ENCODE measurements at places on chromosomes 7 and 10.

- DNase-seq: no peak
Measured at GRCh38 chr7:105365541-105366534, 22.9 kb downstream of the SRPK2 start.

DNA sequence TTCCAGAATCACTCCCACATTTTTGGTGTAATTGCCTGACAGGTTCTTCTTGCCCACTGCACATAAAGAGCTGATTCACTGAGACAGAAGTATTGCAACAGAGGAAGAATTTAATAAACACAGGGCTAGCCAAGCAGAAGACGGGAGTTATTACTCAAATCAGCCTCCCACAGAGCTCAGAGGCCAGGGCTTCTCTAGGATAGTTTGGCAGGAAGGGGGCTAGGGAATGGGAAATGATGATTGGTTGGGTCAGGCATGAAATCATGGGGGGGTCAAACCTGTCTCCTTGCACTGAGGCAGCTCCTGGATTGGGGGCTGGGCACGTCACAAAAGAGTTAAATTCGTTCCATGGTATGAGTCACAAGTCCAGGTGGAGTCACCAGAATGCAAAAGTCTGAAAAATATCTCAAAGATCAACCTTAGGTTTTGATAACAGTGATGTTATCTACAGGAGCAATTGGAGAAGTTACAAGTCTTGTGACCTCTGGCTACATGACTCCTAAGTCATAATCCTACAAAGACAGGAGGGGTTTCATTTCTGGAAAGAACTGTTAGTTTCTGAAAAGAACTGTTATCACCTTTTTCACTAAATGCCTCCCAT is 30.2 kb upstream of the ERCC6 start:
- no peak for DNase-seq

DNA sequence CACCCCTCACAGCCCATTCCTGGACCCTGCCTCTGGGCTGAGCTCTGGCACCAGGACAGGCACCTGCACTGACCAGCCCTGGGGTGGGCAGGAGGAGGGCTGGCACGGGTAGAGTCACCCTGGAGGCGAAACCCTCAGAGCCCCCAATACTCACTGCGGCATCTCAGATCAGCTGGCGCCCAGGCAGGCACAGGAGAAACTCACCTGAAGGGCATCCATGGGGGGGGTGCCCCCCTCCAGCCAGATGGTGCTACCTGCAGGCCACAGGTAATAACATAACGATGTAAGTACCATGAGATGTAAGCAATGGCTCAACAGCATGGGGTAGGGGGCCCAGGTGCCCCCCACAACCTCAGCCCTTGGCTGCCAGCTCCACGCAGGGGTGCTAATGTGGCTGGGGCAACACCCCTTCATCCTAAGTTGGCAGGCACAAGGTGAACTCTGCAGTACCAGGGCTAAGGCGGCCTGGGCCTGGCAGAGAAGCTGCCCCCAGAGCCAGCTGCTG is 12.1 kb upstream of the PYROXD2 start:
- no peak for DNase-seq

GRCh38 chr7:132295175-132295574 is 281.1 kb downstream of the PLXNA4 start:
- no peak for DNase-seq

- no peak for DNase-seq
Measured at GRCh38 chr10:108709927-108710722, 1213.2 kb downstream of the XPNPEP1 start.

DNA sequence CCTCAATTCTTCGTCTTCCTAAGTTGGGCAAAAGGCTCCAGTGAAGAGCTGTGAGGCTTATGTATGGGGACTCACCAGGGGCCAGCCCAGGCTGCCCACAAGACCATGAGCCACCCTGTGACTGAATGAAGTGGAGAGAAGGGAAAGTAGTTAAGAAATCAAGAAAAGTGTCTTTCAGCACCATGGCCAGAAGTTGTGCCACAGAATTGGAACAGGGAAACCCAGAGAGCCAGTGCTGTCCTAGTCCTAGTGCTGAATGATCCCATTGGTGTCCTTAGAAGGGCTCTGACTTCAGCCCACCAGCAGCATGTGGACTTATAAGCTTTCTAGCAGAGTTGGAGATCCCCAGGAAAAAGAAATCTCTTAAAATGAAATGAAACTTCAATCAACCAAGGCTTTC is 37.0 kb upstream of the CCSER2 start:
- no peak for DNase-seq

- no peak for DNase-seq
Measured at GRCh38 chr7:25659841-25660240, 431.6 kb upstream of the NPVF start.

DNA sequence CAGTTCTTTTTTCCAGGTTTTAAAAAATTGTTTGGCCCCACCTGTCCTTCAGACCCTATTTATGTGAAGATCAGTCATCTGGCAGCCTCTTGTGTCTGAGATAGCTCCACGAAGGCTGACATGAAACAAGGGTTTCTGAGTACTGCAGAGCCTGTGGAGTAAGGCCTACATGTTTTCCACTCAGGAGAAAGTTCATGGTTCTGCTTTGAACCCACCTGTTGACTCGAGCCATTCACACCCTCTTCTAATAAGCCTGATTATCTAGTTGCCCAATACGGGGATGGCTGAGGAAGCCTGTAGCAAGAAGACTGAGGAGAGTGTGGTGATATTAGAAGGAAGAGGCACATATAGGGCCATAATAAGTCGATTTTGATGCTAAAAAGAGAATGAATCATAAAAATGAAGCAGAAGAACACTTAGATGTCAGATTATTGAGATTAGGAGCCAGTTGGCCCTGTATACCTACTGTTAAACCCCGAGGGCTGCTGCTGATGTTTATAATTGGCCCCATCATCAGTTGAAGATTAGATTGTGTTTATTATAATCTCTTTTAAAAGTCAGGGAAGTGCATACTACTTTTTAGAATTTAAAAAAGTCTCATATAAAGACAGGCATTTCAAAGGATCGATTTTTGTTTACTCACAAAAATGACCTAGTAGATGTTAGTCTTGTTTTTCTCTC is 109.4 kb downstream of the CDK14 start:
- no peak for DNase-seq

- DNase-seq: no peak
Measured at GRCh38 chr7:207418-208129, 15.2 kb downstream of the FAM20C start.

DNA sequence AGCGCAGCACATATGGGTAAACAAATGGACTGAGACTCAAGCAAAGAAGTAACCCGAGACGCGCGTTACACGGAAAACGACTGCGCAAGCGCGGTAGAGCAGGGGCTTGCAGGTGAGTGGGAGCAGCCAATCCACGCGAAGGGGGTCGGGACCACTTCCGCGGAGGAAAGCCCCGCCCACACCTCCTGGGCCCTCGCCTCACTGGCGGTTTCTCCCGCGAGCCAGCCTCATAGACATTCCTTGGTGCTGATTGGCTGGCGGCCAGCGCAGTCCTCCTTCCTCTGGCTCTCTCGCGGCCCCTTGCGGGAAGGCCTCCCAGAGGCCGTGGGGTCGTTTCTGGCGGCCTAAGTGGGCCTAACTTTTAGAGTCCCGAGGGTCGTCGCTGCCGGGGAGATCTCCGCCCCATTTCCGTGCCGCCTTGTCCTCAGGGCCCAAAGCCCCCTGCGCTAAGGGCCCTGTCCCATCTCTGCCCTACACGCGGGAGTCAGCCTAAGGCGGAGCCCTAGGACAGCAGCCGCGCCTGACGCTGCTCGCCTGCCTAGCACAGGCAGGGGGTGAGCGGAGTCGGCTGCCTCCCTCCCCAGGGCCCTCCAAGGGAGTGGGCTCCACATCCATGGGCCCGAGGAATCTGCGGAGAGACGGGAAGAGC is 9.1 kb upstream of the FXYD4 start:
- peak; percentile 59 for DNase-seq

GRCh38 chr7:123844712-123845219 is at the start of gene HYAL4:
Gene HYAL4, plus strand, starts transcription at chr7:123845169. Its CDS starts 23,105 bp downstream, at chr7:123868274.
- no peak for DNase-seq

DNA sequence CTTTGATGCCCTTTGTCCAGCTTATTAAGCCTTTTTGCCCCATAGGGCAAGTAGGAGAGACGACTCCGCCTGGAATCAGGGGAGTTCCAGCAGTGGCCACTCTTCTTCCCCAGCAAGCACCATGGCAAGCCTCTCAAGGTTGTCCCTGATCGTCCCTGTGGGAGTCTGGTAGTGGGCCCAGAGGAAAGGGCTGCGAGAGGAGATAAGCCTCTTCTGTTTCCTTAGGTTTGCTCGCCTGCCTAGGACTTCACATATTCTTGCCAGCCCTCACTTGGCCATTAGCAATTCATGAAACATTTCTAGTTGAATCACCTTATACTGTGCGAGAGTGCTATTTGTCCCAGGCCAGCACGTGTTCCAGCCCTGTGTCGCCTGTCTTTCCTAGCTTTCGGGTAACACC is 47.8 kb upstream of the CPN1 start:
- no peak for DNase-seq

- no peak for DNase-seq
Measured at GRCh38 chr7:135718794-135719437, 9.1 kb downstream of the SLC13A4 start.

DNA sequence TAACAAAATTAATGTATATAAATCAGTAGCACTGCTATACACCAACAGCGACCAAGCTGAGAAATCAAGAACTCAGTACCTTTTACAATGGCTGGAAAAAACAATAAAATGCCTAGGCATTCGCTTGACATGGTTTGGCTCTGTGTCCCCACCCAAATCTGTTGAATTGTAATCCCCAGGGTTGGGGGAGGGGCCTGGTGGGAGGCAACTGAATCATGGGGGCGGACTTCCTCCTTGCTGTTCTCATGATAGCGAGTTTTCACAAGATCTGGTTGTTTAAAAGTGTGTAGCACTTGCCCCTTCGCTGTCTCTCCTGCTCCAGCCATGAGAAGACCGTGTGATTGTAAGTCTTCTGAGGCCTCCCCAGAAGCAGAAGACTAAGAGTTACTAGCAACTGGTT is 8.6 kb downstream of the ZNF786 start:
- no peak for DNase-seq

- no peak for DNase-seq
Measured at GRCh38 chr7:31051598-31052486, at the start of gene ADCYAP1R1. Gene ADCYAP1R1, plus strand, starts transcription at chr7:31052308. Its CDS starts 10,957 bp downstream, at chr7:31063265.

DNA sequence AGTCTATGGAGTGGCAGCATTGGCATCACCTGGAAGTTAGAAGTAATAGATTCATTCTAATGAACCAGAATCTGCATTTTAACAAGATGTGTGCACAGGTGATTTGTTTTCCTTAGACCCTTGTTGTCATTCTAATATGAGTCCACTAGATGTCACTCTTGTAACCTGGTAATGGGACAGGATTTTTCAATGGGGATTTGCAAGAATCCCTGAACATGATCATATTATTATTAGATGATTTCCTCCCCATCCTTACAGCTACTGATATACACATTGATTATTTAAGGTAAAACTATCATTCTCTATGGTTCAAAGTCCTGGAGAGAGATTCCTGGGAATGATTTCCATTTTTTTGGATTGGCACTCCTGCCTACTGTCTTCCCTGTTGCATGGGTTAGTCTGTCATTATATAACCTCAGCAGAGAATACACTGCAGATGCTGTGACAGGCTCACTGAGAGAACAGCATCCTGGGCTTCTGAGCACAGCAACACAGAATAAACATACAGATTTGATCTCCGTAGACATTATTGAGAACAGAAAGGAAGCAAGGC is 194.9 kb downstream of the SUGCT start:
- DNase-seq: no peak

DNA sequence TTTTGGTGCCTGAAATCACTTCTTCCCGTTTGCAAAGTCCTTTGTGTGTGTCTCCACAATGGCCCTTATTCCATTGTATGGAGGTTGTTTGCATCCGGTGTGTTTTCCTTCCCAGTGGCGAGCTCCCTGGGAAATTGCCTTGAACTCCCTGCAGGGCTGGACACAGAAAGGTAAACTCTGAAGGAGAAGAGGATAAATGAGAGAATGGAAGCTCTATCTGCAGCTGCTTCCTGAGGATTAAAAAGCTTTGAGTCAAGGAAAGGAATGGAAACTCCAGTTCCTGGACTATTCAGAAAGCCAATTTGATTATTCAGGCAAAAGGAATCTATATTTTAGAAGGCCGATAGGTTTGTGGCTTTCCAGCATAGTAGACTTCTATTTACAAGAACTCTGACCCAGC is 4.4 kb upstream of the GRK5 start:
- no peak for DNase-seq

DNA sequence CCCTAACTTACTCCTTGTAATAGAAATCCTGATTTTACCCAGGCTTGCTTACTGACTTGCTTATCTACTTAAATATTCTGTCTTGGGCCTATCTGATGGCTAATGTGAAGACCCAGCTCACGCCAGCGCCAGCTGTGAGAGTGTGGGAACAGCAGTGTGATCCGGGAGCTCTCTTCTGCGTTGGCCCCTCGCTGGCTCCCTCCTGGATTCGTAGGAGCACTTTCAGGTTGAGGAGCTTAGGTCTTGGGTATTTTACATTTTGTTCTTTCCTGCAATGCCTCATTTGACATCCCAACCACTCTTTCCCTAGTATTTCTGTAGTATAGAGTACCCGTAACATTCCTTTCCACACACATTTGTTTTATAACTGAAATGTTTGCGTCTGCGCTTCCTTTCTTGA is 51.7 kb downstream of the CREM start:
- DNase-seq: no peak

DNA sequence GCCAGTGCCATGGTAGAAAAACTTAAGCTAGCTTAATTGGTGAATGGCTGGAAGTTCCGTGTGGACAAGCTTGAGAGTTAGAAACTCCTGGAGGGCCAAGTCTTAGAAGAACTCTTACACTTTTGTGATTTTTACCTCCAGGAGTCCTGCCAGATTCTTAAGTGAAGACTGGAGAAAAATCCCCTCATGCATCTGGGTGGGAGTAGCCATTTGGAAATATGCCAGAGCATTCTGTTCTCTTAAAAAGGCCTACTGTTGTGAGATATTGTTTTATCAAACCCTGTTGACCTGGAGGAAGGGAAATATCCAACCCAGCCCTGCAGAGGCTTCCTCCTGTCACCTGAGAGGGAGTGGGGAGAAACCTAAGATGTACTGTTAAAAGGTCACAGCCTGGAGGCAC is 17.6 kb upstream of the MCM10 start:
- no peak for DNase-seq

DNA sequence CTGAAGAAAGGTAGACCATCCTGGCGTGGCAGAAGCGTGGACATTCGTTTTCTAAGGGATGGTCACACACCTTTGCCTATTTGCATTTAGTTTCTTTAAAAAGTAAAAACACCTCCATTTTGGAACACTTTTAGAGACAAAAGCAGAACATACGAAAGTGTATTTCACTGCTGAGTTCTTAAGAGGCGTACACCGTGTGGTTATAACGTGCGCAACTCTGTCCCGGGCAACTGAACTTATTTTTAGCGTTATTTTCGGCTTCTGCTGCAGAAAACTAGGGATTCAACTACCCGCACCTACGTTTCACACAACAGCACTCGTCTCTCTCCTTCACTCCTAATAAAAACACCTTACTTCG is 557 bp upstream of the LSM8 start:
- DNase-seq: no peak

GRCh38 chr10:69800109-69800508 is 1.6 kb upstream of the COL13A1 start:
- DNase-seq: no peak

GRCh38 chr10:120850911-120851865 is at the start of gene WDR11:
Gene WDR11, plus strand, starts transcription at chr10:120851362. Its CDS starts 59 bp downstream, at chr10:120851421.
- DNase-seq: peak; percentile 40

GRCh38 chr10:70832852-70833528 is 17.2 kb downstream of the SGPL1 start:
- DNase-seq: no peak
